Renal pelvis (tissue), 12 donors: ENCODE measurements at places on chromosomes 7 and 10. TPM values are rescaled to one million over a fixed set of nuclear protein-coding genes. Genes with fewer than 3 reads are reported as not detected.

The ARMS2 gene
- 0.17 TPM for polyA plus RNA-seq

The TET1 gene
- polyA plus RNA-seq: 9.9 TPM

The SFTPD gene
- polyA plus RNA-seq: 1.5 TPM

The SPDYE9 gene
- 1.3 TPM for polyA plus RNA-seq

The CD36 gene
- 33.6 TPM for polyA plus RNA-seq

The ELFN1 gene
- polyA plus RNA-seq: 18.3 TPM

The URGCP gene
- polyA plus RNA-seq: 29.2 TPM

The SPDYE2B gene
- polyA plus RNA-seq: 0.60 TPM

The SGPL1 gene
- polyA plus RNA-seq: 74.2 TPM

The OPN1SW gene
- polyA plus RNA-seq: 1.2 TPM

The NACAD gene
- polyA plus RNA-seq: 7.0 TPM

The HMX3 gene
- polyA plus RNA-seq: 0.07 TPM

The MKRN1 gene
- polyA plus RNA-seq: 149 TPM

The RADIL gene
- polyA plus RNA-seq: 2.9 TPM

The HOXA1 gene
- 2.6 TPM for polyA plus RNA-seq
